ENCODE measurements at places on chromosomes 3 and 15. TPM values are rescaled to one million over a fixed set of nuclear protein-coding genes. Genes with fewer than 3 reads are reported as not detected.

EPHA6 gene
- 21.8 TPM for total RNA-seq

ALDH1A2 gene
- 2.6 TPM for total RNA-seq

ATP8B4 gene
- total RNA-seq, result 45.8 TPM

NGLY1 gene
- total RNA-seq, result 22.8 TPM

CERS3 gene
- not detected for total RNA-seq

DNA sequence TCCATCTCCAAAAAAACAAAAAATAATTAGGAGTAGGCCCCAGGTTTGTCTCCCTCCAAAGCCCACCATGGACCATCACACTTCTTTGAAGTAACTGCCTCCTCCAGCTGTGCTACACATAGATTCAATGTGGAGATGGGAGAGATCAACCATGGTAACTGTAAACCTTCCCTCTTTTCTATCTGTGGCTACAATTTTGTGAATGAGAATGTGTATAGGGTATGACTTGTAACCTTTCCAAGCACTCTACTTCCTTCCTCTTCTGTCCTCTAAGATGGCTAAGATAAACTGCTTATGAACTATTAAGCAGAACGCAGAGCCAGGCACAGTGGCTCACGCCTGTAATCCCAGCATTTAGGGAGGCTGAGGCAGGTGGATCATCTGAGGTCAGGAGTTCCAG is 55.5 kb upstream of the ATP11B start:
- no peak for DNase-seq

DNA sequence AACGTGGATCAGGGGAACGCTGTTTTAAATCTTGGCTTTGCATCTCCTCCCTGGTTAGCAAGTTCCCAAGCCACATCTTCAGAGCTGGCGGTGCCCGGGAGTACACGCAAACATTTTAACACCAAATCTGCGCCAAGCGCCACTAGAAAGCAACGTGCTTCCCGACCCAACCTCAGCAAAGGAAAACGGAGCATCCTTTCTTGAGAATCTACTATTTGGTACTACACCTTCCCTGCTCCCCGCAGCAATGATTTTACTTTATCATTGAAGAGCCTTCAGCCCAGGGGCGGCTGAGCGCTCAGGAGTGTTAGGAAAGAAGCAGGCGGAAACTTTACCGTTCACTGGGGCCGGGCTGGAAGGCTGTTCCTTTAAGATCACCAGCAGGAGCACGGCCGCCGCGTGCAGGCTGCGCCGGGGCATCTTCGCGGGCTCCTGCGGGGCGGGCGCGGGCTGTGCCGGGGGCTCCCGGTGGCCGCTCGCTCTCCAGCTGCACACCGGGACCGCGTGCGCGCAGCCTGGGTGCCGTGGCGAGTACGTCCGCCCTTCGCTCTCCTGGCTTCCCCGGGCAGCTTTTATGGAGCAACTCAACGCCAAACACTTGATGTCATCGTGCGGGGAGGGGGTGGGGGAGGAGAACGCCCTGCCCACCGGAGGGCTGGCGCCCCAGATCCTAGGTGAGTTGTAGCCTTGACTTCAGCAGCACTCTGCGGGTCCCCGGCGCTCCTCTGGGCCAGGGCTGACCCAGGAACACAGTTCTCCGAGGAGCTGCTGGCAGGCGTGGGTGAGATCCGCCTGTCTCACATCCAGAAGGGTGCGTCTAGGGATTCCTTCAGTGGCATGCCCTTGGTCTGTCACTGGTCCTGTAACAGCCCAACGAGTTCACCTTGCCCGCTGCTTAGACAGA is at the start of gene CA12:
Gene CA12 (minus strand): TSS at position 546 of the 904 bp plus-strand sequence. CDS start 126 bp downstream, at position 420.
- DNase-seq, result peak; percentile 28

DNA sequence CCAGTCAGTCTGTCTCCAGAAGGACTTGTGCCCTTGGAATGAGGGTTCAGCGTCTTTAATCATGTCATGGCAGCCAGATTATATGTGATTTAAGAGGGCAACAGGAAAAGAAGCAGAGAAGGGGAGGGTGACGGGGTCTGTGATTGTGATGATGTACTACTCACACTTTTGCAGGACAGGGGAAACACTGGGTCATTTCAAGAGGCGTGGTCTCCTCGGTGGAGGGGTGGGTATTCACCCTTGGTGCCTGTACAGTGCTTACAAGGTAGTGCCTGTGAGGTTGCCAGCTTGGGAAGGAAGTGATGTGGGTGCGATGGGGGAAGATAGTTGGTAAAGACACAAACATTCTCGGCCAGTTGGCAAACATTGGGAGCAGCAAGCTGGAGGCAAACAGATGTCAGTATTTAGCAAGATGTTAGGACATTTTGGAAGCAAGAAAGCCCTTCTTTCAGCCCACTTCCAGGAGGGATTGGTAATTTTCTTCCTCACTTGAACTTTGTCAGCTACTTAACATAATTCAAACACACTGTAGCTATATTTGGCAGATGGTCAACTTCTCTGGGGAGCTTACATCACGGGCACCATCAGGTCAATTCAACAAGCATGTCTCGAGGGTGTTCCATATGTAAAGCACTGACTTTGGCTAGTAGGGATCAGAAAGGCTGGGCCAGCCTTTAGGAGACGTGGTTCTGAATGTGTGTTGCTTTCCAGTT is 71.4 kb upstream of the ROPN1 start:
- DNase-seq, result no peak

GRCh38 chr3:113183748-113184661 is 27.4 kb upstream of the BOC start:
- DNase-seq, result no peak

DNA sequence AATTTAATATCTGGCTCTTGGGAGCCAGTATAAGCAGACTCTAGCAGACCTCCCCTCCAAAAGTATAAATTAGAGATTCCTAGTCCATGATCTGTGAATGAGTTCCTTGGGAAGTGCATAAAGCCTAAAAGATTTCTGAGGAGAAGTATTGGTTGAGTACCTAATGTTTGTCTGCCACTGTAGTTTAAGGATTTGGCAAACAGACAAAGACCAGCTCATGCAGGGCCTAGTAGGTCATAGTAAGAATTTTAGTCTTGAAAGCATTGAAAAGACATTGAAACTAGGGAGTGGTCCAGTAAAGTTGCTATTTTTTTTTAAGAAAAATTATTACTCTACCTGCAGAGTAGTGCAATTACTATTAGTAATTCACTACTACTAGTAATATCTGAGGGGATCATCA is 67.5 kb downstream of the SPRED1 start:
- DNase-seq, result no peak

DNA sequence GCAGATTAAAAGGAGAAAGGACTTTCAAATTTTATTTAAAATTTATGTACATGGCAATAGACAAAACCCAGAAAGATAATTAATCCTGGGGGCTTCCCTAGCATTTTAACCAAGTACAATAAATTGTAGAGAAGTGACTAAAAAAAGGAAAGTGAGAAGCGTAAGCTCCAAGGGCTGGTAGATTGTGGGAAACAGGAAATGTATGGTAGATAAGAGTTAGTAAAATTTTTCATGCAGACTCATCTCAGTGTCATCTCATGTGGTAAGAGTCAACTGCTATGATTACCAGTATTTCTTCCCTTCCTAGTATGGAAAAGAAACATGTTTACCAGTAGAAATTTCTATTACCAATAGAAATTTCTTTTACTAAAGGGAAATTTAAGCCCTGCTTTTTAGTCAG is 464.3 kb upstream of the AGTR1 start:
- no peak for DNase-seq

DNA sequence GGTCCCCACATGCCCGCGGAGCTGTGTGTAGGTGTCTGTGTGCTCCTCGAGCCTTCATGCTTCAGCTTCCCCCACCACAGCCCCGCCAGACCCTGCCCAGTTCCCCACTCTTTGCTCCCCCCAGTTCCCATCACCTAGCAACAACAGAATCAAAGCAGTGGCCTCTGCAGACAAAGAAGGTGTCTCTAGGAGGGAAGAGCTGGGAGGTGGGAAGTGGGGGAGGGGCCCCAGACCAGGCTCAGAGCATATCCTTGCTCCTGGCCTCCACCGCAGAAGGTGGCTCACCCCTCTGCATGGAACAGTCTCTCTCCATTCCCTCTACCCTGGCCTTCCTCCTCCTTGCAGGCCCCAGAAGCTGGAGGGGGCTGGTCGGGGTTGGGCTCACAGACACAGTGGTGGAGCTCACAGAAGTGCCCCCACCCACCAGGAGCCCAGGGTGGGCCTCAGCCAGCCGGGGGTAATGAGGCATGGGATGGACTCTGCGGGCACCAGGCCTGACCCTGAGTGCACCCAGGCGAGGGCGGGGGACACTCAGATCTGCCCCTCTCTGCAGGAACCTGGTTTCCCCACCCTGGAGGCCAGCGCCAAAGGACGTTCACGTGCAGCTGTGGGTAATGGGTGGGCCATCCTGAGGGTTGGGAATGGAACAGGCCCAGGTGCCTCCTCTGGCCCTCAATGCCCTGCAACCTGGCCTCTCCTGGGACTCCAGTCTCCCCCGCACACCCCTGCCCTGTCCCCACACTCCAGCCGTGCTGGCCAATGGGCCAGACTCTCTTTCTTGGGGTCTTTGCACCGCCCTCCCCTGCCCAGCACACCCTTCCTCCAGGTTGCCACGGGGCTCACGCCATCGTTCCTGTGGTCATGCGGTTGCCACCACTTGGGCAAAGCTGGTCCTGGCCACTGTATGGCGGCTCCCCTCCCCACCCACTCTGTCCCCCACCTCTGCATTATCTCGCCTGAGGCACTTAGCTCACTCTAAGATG is 53.4 kb downstream of the TPRA1 start:
- DNase-seq, result no peak

DNA sequence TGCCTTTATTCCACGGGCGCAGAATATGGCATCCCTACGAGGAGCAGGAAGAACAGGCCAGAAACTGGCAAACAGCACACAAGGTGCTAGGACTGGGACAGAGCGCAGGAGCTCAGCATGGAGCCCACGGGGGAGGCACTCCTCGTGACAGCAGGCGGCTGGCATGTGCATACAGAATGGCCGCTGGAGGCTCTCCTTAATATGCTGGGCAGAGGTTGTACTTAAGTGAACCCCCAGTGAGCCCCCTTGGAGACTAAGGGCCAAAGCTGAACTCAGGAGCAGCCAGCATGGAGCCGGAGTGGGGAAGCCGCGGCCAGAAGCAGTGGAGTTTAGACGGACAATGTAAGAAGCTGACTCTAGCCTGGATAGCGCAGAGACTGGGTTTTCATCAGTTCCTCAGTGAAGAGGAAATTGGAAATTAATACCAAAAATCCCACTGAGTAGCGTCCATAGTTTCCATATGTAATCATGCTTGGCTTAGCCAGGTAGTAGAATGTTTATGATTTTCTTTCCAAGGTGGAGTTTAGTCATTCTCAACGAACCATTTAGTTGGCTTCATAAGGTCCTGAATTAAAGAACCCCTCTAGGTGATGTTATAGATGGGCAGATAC is 69.4 kb downstream of the EPHB3 start:
- no peak for DNase-seq

GRCh38 chr3:150639262-150639661 is 36.1 kb downstream of the SELENOT start:
- DNase-seq, result no peak

GRCh38 chr3:37987315-37987697 is 3.3 kb upstream of the VILL start:
- DNase-seq, result no peak

DNA sequence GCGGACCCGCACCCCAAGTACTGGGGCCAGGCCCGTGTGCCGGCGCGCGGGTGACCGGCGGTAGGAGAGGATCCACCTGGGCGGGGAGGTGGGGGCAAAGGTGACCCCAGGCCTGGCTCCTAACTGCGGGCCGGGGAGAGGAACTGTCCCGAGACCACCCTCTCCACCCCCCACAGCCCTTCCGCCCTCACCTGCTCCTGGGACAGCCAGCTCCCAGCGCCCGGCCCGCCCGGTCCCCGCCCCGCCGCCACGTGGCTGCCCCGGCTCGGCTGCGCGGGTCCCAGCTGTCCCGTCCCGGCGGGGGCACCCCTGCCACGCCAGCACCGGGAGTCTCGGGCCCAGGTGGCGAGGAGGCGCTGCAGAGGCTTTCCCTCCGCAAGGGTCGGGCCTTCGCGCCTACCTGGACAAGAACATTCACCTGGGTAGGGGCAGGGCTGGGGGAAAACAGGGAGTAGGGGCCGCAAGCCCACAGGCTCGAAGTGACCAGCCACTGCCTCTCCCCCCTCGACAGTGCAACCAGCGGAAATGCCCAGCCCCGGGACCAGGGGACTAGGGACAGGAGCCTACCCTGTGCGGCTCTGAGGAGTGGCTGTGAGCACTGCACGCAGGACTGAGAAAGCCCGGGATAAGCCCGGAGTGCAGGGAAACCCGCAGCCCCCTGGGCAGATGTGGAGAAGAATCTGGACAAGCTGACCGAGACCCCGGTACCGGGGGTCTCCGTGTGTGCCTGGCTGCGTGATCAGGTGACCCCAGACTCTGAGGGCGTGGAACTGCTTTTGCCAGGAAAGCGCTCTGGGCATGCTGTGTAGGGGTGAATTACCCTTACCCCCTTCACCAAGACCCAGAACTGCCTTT is at the start of gene SLC12A8:
Gene SLC12A8 (minus strand): TSS at position 240 of the 855 bp plus-strand sequence. CDS start 1,399 bp downstream, outside the sequence.
- no peak for DNase-seq

DNA sequence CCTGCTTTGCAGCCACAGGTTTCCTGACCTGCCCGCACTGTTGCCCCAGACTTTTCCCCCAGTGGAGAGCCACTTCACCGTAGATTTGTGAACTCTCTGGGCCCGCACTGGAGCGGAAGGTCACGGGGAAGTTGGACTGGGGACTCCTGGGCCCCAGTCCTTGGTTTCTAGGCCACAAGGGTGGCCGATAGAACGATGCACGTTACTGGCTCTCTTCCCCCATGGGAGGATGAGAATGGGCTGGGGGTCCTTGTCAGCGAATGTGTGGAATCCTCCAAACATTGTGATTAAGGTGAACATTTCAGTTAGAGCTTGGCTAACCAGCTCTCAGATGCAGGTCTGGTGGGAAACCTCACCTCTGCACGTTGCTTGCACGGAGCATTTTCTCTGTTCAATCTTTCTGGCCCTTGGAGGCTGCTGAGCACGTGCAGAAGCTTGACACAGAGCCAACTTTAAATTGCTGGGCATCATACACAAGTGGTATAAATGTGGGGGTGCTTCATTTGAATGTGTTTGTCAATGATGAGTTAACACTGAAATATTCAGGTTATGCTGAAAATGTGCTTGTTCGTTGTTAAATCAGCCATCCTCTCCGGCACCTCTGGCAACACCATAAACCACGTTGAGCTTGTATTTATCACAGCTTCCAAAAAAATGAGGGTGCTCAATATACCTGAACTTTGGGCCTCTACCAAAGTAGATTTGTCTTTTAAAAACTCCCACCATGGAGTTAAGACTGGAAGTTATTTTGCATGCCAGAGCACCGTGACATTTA is 976 bp downstream of the DIS3L start:
- no peak for DNase-seq

- no peak for DNase-seq
Observed at GRCh38 chr3:34268032-34268709, 469.7 kb downstream of the PDCD6IP start.

Measured in endothelial cell (in vitro differentiated cells).